ENCODE measurements at places on chromosomes 12 and 14.

- no peak for DNase-seq
Measured at GRCh38 chr14:35509846-35510245, 24.1 kb upstream of the INSM2 start.

GRCh38 chr12:21428241-21428640 lies 9.2 kb upstream of the PYROXD1 start:
- no peak for DNase-seq

- DNase-seq, result no peak
Measured at GRCh38 chr14:76330411-76331327, 45.3 kb upstream of the ESRRB start.

GRCh38 chr12:20274008-20274407 lies 94.3 kb upstream of the PDE3A start:
- no peak for DNase-seq

DNA sequence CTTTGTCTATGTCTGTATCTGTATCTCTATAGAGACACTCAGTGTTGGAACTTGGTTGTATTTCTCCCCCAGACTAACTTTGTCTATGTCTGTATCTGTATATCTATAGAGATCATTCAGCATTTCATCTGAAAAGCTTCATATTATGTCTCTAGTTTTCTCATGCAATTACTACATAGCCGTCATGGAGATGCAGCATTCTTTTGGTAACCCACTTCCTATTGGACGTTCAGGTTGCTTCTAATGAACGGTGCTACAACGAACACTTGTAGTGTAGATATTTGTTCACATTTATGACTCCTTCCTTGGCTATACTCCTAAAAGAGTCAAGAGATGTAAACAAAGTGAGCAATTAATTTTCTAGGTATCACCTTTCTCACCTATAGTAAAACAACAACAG lies 81.5 kb upstream of the KCNA1 start:
- no peak for DNase-seq

DNA sequence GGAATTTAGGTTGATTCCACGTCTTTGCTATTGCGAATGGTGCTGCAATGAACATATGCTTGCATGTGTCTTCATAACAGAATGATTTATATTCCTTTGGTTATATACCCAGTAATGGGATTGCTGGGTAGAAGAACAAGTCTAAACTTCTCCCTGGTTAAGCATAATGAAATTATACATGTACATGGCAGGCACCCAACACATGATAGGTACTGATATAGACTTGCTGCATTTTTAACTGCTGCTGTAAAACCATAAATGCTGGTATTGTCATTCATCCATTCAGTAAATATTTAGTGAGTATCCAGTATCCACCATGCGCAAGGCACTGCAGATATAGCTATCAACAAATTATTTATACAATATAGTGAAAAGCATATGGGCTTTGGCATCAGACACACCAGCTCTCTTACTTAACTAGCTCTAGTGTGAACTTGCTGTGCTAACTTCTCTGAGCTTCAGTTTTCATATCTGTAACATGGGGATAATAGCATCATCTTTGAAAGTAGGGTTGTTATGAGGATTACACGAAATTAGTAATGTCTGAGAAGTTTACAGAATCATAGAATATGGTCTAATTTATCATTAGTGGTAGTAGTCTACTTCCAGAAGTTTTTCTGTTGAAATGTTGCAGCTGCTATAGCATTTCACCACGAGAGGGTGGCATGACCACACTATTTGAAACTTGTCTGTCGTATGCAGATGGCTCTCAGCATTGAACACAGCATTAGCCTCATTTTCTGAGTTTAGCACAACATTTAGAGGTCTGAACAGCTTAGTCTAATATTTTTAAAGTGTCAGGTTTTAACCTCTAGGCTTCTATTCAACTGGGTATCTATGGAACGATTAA lies 32.0 kb upstream of the SEL1L start:
- no peak for DNase-seq

GRCh38 chr14:86505808-86506207 lies 975.9 kb downstream of the FLRT2 start:
- DNase-seq, result no peak

GRCh38 chr14:98233656-98234055 lies 1038.3 kb downstream of the BCL11B start:
- DNase-seq, result no peak

- DNase-seq, result no peak
Measured at GRCh38 chr12:19712041-19712440, 272.7 kb downstream of the AEBP2 start.

DNA sequence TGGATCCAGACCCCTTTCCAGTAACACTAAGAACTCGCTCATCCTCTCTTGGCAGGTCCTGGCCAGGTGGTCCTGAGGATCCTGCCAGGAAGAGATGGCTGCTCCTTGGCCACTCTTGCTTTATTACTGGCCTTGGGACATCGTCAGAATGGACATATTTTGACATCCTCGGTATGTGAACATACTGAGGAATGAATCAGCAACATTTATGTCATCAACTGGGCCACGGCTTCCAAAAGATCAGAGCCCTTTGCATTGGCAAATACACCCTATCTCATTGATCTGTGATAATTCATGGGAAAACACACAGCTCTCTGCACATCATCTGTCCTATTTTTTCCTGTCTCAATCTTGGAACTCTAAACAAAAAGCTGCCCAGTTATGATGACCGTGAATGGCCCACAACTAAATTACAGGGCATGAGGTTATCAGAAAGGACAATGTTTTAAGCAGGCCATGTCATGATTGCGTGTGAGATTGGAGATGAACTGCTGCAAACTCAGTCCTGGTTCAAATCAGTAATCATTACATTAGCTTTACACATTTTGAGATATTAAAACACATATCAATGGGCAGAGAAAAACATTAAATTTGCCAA lies 1325.8 kb downstream of the AACS start:
- no peak for DNase-seq

DNA sequence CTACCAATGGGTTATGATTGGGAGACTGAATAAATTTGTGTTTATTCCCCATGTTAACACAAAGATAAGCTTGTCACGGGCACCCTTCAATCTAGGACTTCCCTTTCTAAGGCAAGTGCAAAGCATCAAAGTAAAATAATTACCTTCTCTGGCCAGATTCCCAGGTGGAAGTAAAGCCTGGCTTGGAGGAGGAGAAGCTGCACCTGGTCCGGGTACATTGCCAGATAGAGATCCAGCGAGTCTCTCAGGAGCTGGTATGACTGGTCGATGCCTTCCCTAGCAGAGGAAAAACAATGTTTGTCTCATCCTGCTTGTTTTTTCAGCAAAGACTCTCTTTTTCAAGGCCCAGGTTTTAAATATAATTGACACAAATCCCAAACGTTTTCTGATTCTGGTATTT lies 24.9 kb downstream of the FBXO21 start:
- no peak for DNase-seq

GRCh38 chr12:124520265-124520701 lies 47.1 kb downstream of the NCOR2 start:
- DNase-seq, result no peak

DNA sequence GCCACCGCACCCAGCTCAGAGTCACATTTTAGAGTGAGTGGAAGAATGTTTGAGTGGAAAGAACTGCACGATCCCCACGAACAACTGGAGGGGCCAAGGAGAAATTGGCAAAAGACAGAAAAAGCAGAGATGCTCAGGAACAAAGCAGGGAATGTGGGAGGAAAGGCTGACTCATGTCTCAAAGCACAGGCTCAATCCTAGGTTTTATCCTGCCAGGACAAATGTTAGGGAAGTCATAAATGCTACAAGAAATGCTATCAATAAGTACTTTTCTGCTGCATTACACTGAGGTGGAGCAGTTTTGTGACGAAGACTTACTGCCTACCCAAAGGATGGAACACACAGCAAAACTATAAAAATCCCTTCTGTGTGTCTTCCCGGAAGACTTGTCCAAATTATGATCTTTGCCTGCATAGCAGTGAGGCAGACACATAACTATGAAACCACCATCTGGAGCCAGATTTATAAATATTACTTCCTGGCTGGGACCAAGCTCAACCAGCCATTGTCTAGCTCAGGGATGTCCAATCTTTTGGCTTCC lies 26.7 kb downstream of the NIN start:
- no peak for DNase-seq

DNA sequence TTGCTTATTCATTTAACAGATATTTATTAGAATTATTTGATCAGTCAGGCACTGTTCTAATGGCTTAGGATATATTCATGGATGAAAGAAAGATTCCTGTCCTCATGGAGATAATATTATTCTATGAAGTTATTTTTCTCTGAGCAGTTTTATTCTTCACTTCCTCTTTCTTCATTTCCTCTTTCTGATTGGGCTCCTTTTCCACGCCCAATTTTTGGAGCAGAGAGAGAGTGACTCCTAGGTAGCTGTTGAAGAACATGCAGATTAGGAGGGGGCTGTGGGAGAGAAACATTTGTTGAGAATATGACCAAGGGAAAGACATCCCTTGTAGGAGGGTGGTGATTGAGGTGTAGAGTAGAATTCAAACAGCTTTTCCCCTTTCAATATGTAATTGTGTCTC lies 6.0 kb upstream of the YARS2 start:
- DNase-seq, result no peak

- no peak for DNase-seq
Measured at GRCh38 chr14:28785096-28785952, 18.7 kb downstream of the FOXG1 start.

- no peak for DNase-seq
Measured at GRCh38 chr14:58815161-58815701, 177.5 kb downstream of the DACT1 start.

- peak; percentile 73 for DNase-seq
Measured at GRCh38 chr12:109775172-109775881, 57.9 kb downstream of the TRPV4 start.
